ENCODE measurements at places on chromosomes 7 and 10.
A peak's percentile ranks its signal among the peaks of the same experiment; 100 is the strongest.

GRCh38 chr7:36929791-36930190 lies 205.5 kb upstream of the AOAH start:
- DNase-seq = no peak

GRCh38 chr7:121352323-121352722 lies 23.5 kb downstream of the WNT16 start:
- no peak for DNase-seq

DNA sequence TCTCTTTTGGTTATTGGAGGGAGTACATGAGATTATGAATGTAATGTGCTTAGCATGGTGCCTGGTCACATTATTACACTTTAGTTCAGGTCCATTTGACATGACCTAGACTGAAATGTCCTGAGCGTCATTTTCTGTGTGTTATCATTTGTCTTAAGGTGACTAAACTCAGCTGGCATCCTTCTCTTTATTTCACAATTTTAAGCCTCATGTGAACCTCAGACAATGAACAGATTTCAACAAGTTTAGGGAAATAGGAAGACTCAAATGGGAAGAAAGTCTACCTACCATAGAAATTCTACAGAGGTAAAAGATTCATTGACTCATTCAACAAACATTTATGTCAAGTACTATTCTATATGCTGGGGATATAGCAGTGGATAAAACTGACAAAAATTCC lies 70.2 kb upstream of the EXOC6 start:
- DNase-seq = no peak

GRCh38 chr10:62817121-62817765 lies 1.1 kb upstream of the EGR2 start:
- peak; percentile 75 for DNase-seq

DNA sequence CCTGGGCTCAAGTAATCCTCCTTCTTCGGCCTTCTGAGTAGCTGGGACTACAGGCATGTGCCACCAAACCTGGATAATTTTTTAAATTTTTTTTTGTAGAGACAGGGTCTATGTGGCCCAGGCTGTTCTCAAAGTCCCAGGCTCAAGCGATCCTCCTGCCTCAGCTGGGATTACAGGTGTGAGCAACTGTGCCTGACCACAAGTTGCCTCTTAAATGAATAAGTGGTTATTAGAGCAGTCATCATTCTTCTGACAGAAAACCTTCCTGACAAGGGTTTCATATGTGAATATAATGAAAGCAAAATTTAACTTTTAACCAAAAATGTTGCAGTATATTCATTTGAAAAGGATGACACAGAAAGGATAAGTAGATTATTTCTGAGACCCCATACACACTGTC lies 532.5 kb downstream of the GRM8 start:
- DNase-seq = no peak

DNA sequence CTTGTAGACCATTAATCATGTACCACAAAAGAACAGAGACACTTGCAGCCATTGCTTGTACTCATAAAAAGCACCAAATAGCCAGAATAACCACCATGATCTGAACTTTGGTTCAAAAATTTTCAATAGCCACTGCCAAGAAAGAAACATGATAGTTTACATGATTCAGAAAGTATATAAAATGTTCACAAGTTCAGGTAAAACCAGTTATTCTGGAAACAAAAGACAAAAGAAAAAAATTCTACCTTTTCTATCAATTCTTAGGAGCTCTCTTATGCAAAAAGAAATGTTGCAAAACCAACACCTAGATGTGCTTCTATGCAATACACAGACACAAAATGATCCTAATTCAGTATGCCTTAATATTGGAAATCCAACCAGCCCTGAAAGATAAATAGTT lies 108.7 kb downstream of the PCLO start:
- no peak for DNase-seq

DNA sequence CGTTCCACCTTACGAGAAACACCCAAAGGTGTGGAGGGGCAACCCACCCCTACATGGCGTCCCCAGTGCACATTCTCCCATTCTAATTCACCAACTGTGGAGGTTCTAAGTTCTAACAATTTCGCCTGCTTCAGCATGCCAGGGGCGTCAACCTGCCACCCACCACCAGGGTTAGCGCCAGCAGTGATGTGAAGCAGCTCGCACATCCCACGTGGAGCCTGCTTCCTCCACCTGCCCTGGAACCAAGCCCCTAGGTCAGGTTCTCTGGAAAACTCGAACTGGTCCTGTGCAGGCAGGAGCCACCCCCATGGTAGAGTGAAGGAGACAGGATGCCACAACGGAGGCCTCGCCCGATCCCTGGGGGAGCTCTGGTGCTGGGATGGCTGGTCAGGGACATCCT lies 33.3 kb upstream of the FXYD4 start:
- no peak for DNase-seq

All from mucosa of descending colon (tissue), 3 donors.